Head of caudate nucleus (tissue), 42 donors: ENCODE measurements at places on chromosomes 4 and X.

- no peak for DNase-seq
These were observed 126.9 kb upstream of the HAND2 start for GRCh38 chr4:173656898-173657297.

- no peak for DNase-seq
These were observed 154.1 kb upstream of the PPP3CA start for GRCh38 chr4:101501421-101501820.

- DNase-seq = no peak
These were observed 110.7 kb upstream of the ADRA2C start for GRCh38 chr4:3655485-3655884.

- no peak for DNase-seq
These were observed 4.0 kb downstream of the TCEAL2 start for GRCh38 chrX:102129473-102129872.

DNA sequence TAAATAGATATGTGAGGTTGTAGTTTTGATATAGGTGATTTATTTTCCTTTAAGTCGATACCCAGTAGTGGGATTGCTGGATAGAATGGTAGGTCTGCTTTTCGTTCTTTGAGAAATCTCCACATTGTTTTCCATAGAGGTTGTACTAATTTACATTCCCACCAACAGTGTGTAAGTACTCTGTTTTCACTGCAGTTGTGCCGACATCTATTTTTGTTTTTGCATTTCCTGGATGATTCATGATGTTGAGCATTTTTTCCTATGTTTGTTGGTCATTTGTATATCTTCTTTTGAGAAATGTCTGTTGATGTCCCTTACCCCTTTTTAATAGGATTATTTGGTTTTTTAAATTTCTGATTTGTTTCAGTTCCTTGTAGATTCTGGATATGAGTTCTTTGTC lies 120.7 kb downstream of the NAA11 start:
- DNase-seq = no peak

- no peak for DNase-seq
These were observed 32.8 kb upstream of the PTTG2 start for GRCh38 chr4:37927434-37927833.

DNA sequence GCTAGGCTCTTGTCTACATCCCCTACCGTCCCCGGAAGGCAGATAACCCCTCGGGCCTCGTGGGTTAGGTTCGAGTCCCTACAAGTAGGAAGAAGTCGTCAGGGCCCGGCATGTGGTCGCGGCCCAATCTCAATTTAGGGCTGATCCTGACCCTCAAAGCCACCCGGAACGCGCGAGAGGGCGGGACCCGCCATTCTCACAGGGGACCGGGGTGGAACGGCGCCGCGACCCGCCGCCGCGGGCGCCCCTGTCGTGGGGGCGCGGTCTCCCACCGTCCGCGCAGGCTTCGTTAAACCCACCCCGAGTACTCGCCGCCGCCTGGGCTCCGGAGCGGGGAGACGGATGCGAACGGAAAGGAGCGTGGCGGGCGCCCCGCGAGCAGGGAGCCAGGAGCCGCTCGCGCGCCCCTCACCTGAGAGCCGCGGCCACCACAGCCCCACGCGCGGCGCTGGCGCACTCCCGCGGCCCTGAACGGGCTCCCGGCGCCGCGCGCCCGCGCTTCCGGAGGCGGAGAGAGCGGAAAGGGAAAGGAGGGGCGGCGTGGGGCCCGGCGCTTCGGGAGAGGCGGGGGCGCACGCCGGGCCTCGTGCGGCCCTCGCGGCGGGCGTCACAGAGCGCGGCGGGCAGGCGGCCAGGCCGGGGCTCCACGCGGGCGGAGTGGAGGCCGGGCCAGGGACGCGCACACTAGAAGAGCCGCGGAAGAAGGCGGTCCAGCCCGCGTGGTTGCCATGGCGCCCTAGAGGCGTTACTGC lies at the start of gene CFAP97:
CFAP97 (minus strand) TSS at position 515 of the 752 bp plus-strand sequence. CDS start 12,804 bp downstream, outside the sequence.
- peak; percentile 89 for DNase-seq

DNA sequence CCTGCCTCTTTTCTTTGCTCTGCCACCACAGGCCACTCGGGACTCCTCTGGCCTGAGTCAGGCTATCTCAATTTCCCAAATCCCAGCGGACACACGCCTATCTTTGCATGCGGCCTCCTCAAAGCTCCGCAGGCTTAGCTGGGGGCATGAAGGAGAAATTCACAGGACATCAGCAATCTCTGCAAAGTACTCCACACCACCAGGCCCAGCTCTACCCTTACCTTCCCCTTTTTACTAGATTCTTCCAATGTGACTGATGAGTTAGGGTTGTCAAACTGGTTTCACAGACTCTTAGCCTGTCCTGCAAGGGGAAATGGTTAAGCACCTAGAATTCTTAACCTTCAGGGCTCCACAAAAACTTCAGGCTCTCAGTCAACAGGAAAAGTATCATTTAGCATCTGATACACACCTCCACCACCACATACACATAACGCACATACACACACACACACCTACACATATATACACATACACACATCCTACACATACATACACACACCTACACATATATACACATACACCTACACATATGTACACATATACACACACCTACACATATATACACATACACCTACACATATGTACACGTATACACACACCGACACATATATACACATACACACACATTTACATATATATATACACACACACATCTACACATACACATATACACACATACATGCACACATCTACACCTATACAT lies 349.1 kb downstream of the ANK2 start:
- DNase-seq = no peak

- peak; percentile 47 for DNase-seq
These were observed 28.4 kb downstream of the ZNF185 start for GRCh38 chrX:152926279-152926678.

- no peak for DNase-seq
These were observed 116.6 kb upstream of the FRMPD4 start for GRCh38 chrX:12021698-12022097.

GRCh38 chrX:2325076-2325784 lies 175.5 kb downstream of the DHRSX start:
- peak; percentile 45 for DNase-seq

GRCh38 chr4:102172341-102172740 lies 172.9 kb downstream of the SLC39A8 start:
- no peak for DNase-seq

GRCh38 chr4:24007860-24008261 lies 118.0 kb upstream of the PPARGC1A start:
- DNase-seq = peak; percentile 56

DNA sequence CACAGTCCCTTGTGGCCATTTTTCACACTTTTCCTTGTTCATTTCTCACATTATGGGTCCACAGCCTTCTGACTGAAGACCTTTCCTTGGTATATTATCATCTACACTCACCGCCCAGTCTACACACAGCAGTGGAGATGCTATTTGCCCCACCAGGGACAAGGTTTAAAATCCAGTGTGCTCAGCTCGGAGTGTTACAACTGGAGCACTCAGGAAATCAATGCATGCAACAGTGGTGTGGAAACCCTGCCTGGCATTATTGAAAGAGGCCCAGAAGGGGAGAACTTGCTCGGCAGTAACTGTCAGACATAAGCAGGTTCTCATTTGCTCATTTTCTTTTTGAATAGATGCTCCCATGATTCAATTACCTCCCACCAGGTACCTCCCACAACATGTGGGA lies 340.9 kb downstream of the DHRSX start:
- DNase-seq = no peak

- no peak for DNase-seq
These were observed 253.0 kb downstream of the COX7B2 start for GRCh38 chr4:46656071-46656470.

DNA sequence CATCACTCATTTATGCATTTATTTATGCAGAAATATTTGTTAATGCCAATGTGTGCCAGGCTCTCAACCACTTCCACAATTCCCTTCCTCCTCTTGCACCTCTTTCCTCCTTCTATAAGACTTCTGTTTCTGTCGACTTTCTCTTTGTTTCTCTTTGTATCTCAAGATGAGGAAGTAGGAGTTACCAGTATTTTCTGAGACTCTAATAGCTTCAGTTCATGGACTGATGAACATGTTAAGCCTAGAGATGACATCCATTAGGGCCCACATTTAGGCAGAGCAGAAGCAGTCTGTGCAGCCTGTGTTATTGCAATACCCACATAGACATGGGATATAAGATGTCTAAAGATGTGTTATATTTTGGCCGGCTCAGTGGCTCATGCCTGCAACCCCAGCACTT lies 241.8 kb upstream of the SMIM31 start:
- no peak for DNase-seq

DNA sequence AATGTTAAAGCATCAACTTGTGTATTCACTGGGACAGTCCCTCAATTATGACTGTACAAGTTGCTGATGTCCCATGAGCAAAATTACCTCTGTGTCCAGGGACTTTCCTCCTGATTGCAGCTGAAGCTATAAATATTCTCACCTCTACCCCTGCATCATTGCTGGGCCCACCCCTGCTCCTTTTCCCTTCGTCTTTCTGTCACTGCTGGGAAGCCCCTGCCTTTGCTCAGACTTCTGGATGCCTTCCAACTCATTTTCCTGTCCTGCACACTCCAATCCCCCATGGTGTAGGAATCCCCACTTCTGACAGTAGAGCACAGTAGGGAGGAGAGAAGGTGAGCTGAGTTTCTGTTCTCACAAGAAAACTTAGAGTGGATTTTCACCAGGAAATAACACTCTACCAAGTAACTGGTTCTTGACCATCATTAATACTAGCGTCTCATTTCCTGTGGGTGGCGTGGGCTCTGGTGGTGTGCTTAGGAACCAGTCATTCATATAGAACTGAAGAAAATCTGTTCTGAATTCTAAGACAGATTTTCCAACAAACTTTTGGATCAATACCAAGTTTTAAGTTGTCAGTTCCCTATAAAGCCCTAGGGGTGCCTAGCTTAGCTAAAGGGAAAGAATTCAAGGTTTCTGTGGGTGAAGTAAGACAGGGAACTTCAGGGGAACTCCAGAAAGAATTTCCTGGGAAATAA lies 136.2 kb upstream of the MED14 start:
- DNase-seq = no peak

GRCh38 chr4:4717692-4718091 lies 141.8 kb upstream of the MSX1 start:
- no peak for DNase-seq

GRCh38 chrX:49760290-49760890 lies 64.6 kb upstream of the PAGE1 start:
- DNase-seq = no peak

GRCh38 chrX:10033375-10034007 lies 66.3 kb downstream of the CLDN34 start:
- no peak for DNase-seq

GRCh38 chr4:159564615-159565014 lies 461.7 kb downstream of the RAPGEF2 start:
- DNase-seq = no peak

- DNase-seq = no peak
These were observed 33.9 kb downstream of the CPLX1 start for GRCh38 chr4:791898-792625.

GRCh38 chrX:29215251-29215650 lies 628.0 kb downstream of the IL1RAPL1 start:
- DNase-seq = no peak

- no peak for DNase-seq
These were observed 132.9 kb downstream of the STIM2 start for GRCh38 chr4:26993539-26993938.

DNA sequence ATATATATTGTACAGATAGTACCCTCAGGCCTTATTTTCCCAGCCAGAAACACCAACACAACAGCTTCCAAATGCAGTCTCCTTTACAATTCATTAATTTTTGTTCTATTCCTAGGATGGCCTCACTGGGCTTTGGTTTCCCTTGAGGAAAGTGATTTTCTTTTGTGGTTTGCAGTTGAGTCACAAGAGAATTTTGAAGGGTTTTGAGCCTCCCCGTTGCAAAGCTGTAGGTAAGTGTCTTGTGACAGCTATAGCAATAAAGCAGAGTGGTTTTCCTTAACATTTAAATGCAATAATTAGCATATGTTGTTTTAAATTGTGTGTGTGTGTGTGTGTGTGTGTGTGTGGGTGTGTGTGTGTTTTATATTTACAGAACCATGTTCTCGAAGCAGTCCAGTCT lies 54.1 kb upstream of the WDR17 start:
- DNase-seq = no peak

DNA sequence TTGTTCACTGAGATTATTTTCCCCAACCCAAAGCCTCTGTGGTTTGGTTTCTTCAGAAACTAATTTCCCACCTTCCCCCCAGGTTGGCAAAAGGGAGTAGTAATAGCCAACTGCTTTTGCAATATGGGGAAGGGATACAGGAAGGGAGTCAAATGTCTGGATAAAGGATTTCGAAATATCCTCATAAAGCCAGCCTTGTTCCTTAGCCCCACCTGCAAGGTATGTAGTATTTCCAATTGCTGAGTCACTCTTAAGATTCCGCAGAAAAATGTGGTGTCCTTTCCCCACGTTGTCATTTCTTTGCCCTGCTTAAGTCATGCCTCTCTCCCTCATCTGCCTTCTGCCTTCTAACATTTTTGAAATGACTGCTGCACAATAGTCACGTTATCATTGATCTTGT lies 138.8 kb upstream of the DCAF8L1 start:
- DNase-seq = no peak

DNA sequence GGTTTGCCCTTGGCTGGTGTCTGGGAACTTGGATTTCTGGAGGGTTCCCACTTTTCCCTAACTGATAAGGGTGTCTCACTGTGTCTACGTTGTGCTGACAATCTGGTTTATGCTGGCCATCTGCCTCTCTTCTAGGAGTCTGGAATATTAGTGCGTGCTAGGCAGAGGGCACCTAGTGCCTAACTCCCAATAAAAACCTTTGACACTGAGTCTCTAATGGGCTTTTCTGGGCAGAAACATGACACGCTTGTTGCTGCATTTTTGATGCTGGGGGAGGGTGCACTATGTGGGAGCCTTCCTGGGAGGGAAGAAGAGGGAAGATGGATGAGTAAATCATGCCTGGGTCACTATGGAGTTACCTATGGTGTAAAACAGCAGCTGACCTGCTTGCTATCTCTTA lies 16.3 kb upstream of the ZNF41 start:
- no peak for DNase-seq

DNA sequence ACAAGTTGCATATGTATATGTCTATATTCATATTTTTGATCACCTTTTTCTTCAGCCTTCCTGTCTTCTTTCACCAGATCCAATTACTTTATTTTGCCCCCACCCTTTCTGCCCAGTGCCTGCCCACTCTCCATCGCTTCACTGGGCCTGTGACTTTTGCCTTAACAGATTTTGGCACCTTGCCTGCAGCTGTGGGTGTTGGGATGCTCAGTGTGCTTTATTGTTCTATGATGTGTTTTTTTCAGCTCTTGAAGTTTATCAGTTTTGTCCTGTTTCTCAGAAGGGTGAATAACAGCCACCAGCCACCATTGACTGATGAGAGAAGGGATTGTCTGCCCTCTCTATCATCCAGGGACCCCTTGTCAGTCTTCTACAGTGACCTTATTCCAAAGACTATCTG lies 77.2 kb upstream of the GALNT7 start:
- DNase-seq = no peak

DNA sequence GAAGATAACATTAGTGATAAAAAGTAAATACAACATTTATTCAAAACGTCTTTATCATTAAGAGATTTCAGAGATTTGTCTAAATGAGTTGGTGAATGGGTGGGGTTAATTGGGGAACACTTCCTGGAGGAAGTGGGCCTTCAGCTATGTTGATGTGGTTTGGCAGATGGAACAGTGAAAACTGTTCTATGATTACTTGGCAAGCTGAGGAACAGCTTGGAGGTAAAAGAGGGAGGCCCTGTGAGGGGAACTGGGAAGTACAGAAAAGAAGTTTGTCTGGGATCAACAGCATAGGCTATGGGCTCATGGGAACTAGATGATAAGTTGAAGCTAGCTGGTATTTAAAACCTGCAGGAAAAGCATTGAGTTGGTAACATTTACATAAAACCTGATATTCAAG lies 26.0 kb downstream of the OCRL start:
- no peak for DNase-seq
